ENCODE measurements at places on chromosomes 1 and 21. TPM values are rescaled to one million over a fixed set of nuclear protein-coding genes. Genes with fewer than 3 reads are reported as not detected.

DNA sequence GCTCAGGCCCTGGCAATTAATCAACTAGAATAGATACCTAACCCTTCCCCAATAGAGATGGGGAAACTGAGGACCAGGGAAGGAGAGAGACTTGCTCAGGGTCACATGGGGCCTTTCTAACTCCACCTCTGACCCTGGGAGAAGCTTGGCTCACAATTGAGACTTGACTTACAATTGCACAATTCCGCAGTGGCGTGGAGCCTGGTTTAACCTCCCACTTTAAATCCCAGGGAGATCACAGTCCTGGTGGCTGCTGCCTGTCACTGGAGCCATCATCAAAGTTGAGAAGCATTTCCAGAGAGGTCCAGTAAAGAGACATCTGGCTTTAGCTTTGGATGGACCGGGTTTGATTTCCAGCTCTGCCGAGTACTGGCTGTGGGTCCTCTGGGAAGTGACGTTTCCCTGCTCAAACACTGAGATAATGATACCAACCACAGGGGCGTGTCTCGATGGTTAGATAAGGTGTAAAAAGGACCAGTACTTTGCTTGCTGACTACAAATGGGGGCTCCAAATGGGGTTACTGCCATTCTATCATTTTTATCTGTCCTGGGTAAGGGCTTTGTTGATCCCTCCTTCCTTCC lies 39.3 kb downstream of the TRIM62 start:
- no peak for DNase-seq

GRCh38 chr21:23445307-23445706 lies 2162.0 kb downstream of the MRPL39 start:
- no peak for DNase-seq

- no peak for DNase-seq
These were observed 173.6 kb downstream of the RERE start for GRCh38 chr1:8643542-8644536.

DNA sequence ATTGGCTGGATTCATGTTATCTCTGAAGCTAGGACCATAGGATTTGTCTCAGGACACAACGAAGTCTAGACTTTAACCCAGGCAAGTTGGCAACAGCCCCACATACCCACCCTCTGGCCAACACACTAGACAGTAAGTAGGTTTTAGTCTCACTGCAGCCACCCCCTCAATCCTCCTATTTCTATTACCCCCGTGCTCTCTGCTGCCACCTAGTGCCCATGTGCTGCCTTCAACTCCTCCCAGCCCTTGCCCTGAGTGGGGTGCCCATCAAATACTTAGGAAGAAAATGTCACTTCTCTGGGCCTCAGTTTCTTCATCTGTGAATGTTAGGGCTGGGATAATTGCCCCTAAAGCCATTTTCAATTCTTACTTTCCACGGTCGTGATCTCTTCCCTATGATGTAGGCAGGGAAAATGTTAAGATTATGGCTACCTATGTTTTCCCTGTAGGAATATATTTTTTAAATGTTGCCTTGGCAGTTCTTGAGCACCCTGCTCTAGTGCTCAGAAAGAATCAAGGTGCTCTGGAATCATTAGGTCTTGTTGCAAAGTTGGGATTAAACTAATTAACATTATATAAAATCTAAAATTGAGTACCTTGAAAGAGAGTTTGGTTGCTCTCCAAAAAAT lies 213.0 kb downstream of the LMX1A start:
- DNase-seq = peak; percentile 22

DNA sequence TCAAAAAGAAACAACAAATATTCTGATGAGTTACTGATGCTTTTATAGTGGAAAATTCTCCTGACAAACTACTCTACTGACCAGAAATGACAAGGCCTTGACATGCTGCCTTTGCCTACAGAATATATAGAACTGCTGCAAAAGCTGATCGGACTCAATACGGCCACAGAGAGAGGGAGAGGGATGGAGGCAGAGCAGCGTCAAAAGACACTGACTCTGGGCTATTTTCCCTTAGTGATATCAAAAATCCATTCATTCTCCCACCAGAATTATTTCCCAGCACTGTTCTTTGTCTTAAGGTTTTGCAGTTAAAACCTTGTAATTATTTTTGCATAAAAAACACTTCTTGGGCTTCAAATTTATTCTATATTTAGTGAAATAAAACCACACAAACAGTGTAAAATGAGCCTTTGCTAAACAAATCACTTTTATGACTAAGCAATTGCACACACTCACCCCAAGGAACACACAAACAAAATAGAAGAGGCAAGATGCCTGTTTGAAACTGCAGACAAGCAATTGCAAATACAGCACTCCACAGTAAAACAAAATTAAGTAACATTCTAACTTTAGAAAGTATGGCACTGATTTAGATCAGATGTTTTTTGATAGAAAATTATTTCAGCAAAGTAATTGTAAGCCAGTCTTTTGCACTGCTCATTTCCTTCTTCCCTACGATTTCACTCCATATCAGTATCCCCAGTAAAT lies 1036.4 kb downstream of the ADGRL2 start:
- no peak for DNase-seq

GRCh38 chr1:214550857-214551435 lies 456 bp downstream of the PTPN14 start:
- DNase-seq = peak; percentile 75

DNA sequence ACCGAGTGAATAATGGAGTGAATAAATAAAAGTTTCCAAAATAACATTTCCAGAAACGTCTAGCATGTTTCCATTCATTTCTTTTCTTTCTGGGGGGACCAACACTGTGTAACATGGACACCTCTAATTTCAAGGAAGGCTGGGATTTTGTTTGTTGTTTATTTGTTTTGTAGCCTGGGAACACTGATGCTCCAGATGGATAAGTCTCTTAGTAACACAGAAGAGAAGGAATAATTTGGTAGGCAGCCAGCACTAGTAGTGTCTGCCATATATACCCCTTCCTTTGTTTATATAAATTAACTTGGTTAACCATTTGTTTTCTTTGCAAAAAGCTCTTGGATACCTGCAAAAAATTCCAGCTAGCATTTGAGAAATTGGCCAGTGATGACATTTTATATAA lies 411.4 kb upstream of the DEPDC1 start:
- no peak for DNase-seq

GRCh38 chr21:34928637-34929036 lies 120.5 kb downstream of the RUNX1 start:
- DNase-seq = no peak

Gene AADACL3
- not detected for total RNA-seq

Gene ENAH
- total RNA-seq = 346 TPM

Gene C1orf53
- total RNA-seq = 5.4 TPM

Gene PTAFR
- not detected for total RNA-seq

Measured in neural progenitor cell (in vitro differentiated cells).